EH (cell line): ENCODE measurements at places on chromosomes 1 and 21.

GRCh38 chr1:223487887-223488259 is 94.7 kb downstream of the CCDC185 start:
- no peak for DNase-seq

DNA sequence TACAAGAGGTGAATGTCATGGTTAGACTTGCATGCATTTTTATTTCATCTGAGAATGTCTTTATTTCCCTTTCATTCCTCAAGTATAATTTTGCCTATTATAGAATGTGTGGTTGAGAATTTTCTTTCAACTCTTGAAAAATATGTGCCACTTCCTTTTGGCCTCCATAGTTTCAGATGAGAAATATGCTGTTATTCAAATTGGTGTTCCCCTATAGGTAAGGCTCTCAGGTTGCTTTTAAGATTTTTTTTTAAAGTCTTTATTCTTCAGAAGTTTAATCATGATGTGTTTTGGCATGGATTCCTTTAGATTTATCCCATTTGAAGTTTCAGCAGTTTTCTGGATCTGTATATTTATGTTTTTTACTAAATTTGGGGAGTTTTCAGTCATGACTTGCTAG is 2.1 kb downstream of the MROH7 start:
- no peak for DNase-seq

- peak; percentile 82 for DNase-seq
These were observed 46.2 kb upstream of the SLC44A3 start for GRCh38 chr1:94773931-94774422.

GRCh38 chr1:170910273-170910672 is 25.1 kb upstream of the MROH9 start:
- DNase-seq, result peak; percentile 88

- DNase-seq, result no peak
These were observed 132.5 kb downstream of the SYT14 start for GRCh38 chr1:210070531-210070930.

DNA sequence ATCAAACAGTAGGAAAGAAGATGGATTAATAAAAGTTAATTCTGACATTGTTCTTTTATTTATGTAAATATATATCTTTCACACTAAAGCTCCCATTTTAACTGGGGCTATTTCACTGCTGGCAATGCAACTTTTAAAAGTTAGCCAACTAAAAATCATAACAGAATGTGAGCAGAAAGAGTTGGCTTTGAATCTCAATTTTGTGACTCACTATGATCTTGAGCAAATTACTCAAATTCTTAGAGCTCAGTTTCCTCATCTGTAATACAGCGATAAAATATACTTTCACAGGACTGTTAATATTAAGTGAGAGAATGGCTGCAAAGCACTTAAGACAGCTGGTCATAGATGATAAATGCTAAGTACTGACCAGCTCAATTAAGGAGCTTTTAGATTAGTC is 10.8 kb downstream of the EFCAB14 start:
- no peak for DNase-seq

DNA sequence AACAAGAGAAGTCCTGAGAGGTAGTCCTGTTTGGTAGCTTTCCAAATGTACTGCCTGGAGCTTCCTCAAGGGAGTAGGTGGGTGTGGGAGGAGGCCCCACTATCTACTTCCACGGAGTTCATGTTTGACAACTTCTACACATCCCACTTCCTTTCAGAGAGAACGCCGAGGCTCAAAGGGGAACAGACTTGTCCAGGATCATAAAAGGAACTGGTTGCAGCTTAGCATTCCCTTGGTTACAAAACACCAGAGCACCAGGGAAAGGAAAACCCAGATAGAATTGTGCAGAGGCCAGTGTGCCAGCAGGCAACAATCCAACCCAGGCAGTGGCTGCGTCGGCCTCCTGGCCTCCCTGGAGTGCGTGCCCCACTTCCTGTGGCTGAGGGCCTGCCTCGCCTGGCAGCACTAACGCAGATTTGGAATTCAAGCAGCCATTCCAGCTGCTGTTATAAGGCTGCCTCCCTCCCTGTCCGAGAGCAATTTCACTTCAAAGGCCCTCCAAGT is 4.2 kb upstream of the RAP1GAP start:
- DNase-seq, result peak; percentile 87

DNA sequence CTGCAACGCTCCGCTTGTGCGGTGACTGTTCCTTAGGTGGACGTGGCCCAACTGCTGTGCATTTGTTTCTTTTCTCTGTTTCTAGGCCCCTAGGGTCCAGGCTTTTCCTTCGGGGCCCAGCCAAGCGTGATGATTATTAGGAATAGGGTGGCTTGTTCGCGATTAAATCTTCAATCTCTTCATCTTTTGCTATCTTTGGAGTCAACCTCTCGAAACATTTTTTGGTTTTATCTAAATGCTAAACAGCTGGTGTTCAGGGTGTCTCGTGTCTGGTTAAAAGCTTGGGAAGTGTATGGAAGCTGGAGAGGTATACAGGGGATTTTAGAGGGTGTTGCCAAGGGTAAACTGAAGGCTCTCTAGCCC is 844 bp upstream of the PLD5 start:
- DNase-seq, result no peak

- no peak for DNase-seq
These were observed 119.8 kb downstream of the SDCCAG8 start for GRCh38 chr1:243375596-243375995.

DNA sequence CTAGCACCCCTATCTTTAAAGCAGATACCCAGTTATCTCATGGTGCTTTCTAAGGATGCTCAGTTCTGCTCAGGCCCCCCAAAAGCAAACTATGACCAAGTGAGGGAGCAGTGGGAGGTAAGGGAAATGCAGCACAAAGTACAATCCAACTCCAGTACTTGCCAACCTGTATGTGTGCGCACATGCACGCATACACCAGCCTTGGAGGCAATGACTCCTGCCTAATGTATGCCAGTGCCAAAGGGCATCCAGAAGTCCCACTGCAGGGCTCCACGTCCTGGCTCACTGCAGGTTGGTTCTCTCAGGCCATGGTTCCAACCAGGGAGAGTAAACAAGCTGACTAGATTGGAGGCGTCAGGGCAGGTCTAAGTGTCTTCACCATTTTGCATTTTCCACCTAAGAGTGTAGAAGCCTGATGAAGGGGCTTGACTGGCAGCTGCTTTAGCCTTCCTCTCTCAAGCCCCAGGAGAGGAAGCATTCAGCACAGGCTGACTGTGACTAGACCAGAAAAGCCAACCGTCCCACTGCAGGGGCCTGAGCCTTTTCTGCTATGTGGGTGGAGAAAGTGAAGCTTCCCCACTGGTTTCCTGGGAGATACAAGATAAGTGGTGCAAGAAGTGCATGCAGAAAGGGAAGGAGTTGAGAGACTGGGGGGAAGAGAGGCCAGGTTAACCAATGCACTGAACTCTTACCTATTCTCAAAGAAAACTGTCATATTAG is 7.7 kb downstream of the AMIGO1 start:
- no peak for DNase-seq

DNA sequence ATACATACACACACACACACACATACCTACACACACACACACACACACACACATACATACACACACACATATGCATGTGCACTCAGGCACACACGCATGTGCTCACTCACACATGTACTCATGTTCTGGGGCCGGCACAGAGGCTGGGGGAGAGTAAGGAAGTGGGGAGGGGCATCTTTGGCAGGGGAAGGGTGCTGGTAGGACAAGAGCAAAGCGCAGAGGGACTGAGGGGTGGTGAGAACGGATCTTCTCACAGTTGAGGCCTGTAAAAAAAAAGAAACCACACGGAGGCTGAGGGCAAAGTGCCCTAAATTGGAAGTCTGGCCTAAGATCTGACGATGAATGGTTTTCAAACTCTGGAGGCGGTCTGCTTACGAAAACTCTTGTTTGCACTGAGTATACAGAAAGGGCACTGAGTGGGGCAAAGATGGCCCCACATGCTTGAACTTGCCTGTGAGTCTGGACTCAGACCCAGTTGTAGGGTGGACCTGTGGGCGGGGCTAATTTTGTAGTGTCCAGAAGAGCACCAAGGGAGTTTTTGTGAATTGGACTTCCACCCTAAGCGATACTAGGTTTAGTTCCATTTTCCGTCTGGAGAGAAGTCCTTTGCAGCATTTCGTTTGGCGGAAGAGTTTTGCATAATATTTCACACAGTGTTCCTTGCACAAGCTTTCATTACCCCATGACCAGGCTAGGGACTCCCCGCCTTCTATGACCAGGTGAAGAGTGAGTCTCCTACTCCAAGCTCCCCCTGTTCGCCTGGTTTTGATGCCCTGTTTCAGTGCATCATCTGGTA is 79.3 kb upstream of the LYST start:
- DNase-seq, result no peak

DNA sequence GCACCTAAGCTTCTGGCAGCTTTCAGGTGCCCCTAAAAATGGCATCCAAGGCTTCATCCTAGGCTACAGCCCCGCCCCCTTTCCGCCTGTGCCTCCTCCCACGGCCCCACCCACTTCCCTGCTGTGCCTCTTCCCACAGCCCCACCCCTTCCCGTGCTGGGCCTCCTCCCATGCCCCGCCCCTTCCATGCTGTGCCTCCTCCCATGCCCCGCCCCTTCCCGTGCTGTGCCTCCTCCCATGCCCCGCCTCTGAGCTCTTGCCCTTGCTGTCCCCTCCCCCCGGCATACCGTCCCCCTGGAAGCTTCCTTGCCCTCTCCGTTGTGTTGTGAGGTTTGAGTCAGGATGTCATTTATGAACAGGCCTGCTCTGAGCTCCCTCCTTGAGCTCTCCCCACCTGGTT is 228.5 kb upstream of the AJAP1 start:
- DNase-seq, result no peak

DNA sequence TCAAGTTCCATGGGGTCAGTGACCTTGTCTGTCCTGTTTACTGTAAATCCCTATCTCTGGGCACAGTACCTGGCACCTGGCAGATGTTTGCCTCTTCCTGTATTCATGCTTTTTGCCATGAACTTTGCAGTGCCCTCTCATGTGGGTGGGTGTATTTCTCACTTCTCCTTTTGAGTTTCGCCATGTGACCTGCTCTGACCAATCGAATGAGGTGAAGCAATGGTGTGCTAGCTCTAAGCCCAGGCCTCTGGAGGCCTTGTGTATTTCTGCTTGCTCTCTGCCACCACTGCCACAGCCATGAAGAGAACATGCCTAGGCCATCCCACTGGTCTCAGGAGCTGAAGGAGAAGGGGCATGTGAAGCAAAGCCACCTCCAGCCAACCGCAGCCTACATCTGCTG is 185.5 kb upstream of the ZC3H12A start:
- DNase-seq, result no peak

- DNase-seq, result peak; percentile 11
These were observed 258.6 kb upstream of the TMEM51 start for GRCh38 chr1:14894811-14895560.

- no peak for DNase-seq
These were observed 1.8 kb downstream of the USP24 start for GRCh38 chr1:55213151-55213884.

- peak; percentile 77 for DNase-seq
These were observed 28.5 kb upstream of the CASZ1 start for GRCh38 chr1:10824821-10825540.

DNA sequence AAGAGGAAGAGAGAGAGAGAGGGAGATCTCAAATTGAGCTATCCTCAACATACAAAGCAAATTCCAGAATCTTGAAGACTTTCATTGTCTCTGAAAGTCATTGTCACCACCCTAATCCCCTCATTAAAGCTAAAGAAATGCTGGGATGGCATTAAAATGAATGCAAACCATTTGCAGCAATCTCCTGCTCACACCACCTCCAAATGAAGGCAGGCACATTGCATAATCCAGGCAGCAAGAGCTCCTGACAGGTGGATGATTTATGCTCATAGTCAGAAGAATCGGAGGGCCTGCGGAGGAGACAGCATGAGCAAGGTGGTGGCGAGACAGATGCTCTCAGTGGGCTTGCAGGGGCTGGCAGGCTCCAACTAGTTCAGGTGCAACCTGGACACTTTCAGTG is 90.2 kb downstream of the ESRRG start:
- DNase-seq, result no peak

DNA sequence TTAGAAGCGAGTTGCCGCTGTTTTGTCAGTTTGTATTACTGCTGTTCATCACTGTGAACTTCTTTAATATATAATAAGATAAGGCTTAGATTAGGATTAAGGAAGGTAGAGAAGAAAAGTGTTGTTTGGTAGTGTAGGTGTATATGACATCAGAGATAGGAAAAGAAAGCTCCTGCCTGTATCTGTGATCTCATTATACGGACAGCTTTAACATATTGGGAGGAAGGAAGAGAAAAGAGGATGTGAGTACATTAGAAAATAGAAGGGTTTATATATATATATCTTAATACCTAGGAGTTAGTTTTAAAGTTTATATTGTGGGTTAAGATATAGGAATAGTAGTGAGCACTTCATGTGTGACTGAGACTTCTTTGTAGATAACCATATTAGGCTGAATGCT is 71.0 kb downstream of the RALGPS2 start:
- DNase-seq, result no peak

GRCh38 chr1:156295391-156295947 is at the start of gene GLMP:
GLMP (minus strand) TSS chr1:156295679; CDS start chr1:156295645, 34 bp downstream.
- peak; percentile 73 for DNase-seq

- no peak for DNase-seq
These were observed 97.7 kb downstream of the VPS13D start for GRCh38 chr1:12327566-12327965.

DNA sequence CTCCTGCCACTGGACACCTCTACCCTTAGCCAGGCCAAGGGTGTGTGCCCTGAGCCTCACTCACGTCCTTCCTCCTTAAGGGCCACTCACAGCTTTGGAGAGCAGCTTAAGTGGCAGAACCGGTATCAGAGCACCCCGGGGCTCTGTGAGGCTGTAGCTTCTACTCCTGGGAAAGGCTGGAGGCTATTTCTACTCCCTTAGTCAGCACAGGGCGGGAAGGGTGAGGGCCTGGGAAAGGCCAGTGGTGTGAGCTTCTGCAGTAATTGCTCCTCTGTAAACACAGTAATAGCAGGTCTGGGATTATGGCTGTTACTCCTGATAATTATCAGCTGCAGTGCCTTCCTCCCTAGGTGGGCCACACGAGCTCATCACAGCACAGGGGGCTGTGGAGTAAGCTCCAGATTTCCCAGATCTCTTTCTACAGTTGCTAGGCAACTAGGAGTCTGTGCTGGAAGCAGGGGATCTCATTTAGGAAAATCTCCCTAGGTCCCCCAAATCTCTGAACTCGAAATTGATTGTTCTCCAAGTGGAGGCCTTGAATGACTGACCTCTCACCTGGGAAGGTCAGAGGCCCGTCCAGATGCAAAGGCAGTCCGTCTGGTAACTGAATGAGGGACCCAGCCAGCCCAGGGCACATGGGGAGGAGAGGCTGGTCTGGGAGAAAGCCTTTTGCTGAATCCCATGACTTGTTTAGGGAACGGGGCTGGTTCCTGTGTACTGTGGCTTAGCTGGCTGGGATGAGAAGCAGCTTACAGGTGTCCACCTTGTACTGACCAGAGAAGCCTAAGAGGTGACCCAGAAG is 29.3 kb downstream of the IER5 start:
- DNase-seq, result peak; percentile 95

DNA sequence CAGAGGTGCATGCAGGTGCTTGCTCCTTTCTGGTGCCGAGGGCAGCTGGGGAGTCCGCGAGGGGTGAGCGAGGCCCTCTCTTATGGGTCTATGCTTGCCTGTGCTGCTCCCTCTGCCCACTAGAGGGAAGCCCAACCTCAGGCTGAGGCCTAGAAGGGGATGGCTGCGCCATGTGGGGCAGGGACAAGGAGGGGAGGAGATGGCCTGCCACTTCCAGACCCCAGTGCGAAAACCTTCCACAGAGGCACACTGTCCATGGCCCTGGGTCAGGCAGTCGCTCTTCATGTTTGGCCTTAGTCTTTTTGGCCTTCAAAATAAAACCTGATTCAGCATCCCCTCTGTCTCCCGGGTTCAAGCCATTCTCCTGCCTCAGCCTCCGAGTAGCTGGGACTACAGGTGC is 14.0 kb downstream of the RHBG start:
- peak; percentile 66 for DNase-seq

- no peak for DNase-seq
These were observed 372.3 kb downstream of the USP25 start for GRCh38 chr21:16102113-16102512.
